ENCODE measurements at places on chromosomes 16 and 17.

GRCh38 chr16:50866806-50867205, 124.9 kb downstream of the CYLD start:
- no peak for DNase-seq

DNA sequence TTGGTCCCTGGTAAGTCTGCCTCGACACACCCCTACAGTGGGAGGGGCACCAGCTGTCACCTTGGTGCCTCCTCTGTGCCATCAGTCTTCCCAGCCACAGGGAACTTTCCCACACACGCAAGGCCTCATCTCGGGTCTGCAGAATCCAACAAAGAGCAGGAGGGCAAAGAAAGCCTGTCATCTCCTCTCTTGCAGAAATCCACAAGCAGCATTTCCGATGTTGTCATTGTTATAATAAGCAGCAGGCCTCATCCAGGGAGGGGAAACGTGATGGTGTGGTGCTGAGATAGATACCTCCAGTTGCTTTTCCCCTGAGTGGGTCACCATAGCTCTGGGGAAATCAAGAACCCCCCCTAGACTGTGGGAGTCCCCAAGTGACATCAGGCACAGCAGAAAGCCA, 110.4 kb downstream of the CMIP start:
- no peak for DNase-seq

GRCh38 chr17:63430223-63430622, 15.9 kb downstream of the CYB561 start:
- no peak for DNase-seq

DNA sequence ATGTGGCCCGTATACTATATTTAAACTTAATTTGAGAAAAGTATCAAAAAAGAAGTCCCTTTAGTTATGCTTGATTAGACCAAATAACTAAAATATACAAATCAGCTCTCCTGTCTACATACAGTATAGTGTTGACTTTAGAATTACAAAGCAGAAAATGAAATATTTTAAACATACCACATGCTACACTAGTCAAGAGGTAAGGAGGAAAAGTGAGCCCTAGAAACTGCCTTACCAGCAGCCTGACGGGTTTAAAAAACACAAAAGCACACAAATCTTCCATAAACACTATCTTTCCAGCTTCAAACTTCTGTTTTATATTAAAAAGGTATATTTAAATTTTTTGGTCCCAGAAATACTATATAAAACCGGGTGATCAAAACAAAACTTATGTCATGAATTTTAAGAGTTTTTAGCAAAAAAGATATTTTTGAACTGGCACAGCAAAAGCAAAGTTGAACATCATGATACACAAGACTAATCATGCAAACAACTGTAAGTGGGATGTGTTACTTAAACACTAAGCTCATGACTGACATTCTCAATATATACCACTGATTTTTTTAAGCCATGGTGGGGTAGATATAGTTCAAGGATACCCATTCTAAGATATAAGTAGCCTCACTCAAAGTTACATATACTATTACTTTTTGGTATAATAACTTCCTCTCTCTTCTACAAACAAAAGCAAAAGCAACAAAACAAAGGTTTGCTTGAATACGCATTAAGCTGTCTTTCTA, 11.8 kb downstream of the KLHL10 start:
- DNase-seq = no peak
